ENCODE measurements at places on chromosomes 12 and 14. TPM values are rescaled to one million over a fixed set of nuclear protein-coding genes. Genes with fewer than 3 reads are reported as not detected.

The RTN1 gene
- 6.2 TPM for polyA plus RNA-seq

The LALBA gene
- not detected for polyA plus RNA-seq

The NFE2 gene
- polyA plus RNA-seq, result 0.28 TPM

The SLC2A3 gene
- polyA plus RNA-seq, result 4.3 TPM

The MTHFD1 gene
- polyA plus RNA-seq, result 95.2 TPM

The FIGNL2 gene
- 0.30 TPM for polyA plus RNA-seq

The MBIP gene
- 9.0 TPM for polyA plus RNA-seq
